ENCODE measurements at places on chromosomes 3 and 15. TPM values are rescaled to one million over a fixed set of nuclear protein-coding genes. Genes with fewer than 3 reads are reported as not detected.

MCTP2 gene
- 35.1 TPM for total RNA-seq

NDUFAF3 gene
- total RNA-seq = 115 TPM

ISLR gene
- total RNA-seq = not detected

CCR8 gene
- not detected for total RNA-seq

CHRNA3 gene
- total RNA-seq = not detected

STAB1 gene
- 0.17 TPM for total RNA-seq

ROBO1 gene
- 0.12 TPM for total RNA-seq

FHIT gene
- 22.7 TPM for total RNA-seq

GRCh38 chr3:176927280-176927679, 270.0 kb downstream of the TBL1XR1 start:
- no peak for DNase-seq

GRCh38 chr3:196144383-196145105, 62.7 kb upstream of the TFRC start:
- no peak for DNase-seq

GRCh38 chr15:99565049-99565298, 810 bp upstream of the MEF2A start:
- no peak for DNase-seq

- no peak for DNase-seq
Measured at GRCh38 chr3:129474984-129475804, 35.2 kb downstream of the IFT122 start.

DNA sequence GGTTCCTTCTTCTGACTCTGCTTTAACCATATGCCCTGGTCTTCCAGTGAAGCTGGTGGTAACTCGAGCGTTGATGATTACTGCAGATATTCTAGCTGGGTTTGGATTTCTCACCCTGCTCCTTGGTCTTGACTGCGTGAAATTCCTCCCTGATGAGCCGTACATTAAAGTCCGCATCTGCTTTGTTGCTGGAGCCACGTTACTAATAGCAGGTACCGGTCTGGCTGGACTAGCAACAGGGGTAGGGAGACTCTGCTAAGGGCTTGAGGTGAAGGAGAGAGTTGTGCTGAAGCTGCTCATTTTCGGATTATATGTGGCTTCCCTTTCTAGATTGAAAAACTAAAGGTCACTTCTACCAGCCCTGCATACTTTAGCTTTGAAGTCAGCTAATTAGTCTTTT, 16.8 kb downstream of the CLDN16 start:
- DNase-seq = no peak

GRCh38 chr3:16439848-16440708, 73.4 kb downstream of the RFTN1 start:
- DNase-seq = no peak

DNA sequence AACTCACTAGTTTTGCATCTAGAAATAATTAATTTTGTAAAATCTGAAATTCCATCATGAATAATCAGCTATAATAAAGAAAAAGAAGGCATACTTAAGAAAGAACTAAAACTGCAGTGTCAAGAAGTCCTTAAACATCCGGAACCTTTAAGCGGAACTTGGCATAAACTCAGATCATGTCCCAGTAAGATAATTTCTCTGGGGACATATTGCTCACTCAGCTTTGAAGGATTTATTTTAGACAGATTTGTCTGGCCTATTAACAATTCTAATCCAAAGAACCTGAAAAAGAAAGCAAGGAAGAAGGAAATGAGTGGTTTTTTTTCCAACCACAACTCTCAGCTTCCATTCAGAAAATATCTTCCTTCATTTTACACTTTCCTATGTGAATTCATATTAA, 850.3 kb downstream of the ROBO1 start:
- DNase-seq = no peak

DNA sequence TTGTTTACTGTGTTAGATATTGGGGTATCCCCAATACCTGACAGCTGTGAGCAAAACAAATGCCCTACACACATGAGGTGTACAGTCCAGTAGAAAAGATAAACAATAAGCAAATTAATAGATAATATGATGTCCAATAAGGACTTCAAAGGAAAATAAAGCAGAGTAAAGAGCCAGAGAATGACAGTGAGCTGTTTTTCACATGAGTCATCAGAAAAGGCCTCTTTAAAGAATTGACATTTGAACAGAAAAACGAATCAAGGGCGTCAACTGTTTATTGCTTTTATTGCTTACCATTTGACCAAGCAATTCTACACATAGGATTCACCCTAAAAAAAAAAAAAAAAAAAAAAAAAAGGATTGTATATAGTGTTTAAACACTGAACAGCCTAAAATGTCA, 96.6 kb upstream of the FLNB start:
- no peak for DNase-seq

- no peak for DNase-seq
Measured at GRCh38 chr15:70375006-70375431, 277.3 kb upstream of the TLE3 start.

DNA sequence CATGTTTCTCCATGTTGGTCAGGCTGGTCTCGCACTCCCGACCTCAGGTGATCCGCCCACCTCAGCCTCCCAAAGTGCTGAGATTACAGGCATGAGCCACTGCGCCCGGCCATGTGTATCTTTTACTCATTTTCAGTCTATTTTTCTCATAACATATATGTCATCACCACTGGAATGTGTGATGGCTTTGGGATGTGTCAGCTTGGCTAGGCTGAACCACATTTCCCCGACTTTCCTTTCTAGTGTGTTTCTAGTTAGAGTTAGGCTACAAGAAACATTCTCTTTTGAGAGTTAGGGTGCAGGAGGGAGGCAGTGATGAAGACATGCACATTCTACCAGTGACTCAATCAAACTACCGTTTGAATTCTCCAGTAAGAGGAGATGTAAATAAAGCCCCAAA, 444.9 kb upstream of the THBS1 start:
- DNase-seq = no peak

DNA sequence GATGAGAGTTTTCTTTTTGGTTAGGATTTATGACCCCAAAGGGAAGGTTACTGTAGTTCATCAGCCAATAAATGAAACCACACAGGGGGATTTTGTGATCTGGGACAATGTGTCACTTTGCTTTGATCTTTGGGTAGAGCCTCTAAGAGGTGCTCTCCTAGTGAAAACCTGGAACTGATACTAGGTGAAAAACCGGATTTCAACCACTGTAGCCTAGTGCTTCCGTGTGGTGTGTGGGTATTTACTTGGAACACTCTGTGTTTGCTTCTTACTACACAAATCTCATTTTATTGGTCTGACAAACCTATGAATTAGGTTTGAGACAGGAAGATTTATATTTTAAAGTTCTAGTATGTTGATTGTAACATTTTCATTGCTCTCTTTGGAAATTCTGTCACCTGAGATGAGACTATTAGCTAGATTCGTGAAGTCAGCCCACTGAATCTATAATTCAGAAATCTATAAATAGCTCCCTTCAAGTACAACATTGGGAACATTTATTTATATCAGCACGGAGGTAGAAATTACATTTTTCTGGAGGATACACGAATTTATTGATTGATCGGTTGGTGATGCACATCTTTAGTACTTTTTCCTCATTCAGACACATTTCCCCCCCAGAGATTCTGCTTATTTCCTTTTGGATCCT, 119.8 kb downstream of the AKAP13 start:
- DNase-seq = peak; percentile 43

DNA sequence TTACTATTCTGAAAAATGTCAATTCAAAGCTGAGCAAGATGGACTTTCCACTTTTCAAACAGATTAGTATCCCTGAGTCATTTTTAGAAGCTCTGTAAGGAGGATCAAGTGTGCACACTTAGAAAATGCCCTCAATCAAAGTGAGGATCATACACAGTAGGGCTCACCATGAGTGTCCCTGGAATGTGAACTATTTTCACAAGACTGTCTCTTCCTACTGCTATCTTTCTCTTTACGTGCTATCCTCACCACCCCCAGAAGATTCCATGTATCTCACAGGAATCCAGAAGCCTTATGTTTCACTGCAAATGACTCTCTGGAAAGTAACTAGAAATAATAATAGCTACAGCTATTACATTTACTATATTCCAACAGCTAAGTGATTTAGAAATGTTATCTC, 349.9 kb upstream of the TGFBR2 start:
- DNase-seq = no peak

DNA sequence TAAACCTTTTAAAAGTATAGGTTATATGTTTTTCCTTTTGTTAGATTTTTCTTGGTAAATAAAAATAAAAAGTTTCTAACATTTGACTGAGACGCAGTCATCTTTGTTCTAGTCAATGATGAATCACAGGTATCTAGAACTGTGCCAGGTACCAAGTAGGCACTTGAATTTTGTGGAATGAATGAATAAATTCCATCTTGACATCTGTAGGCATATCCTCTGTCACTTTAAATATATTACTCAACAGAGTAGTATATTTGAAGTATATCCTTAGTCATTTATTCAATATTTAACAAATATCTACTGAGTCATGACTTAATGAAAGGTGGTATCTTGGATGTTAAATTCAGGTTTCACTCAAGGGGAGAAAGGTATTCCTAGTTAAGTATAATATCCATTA, 828.4 kb downstream of the TUSC7 start:
- DNase-seq = no peak

- no peak for DNase-seq
Measured at GRCh38 chr15:40960151-40960885, 7.0 kb downstream of the CHAC1 start.

- no peak for DNase-seq
Measured at GRCh38 chr3:108287146-108287545, 9.2 kb upstream of the HHLA2 start.

DNA sequence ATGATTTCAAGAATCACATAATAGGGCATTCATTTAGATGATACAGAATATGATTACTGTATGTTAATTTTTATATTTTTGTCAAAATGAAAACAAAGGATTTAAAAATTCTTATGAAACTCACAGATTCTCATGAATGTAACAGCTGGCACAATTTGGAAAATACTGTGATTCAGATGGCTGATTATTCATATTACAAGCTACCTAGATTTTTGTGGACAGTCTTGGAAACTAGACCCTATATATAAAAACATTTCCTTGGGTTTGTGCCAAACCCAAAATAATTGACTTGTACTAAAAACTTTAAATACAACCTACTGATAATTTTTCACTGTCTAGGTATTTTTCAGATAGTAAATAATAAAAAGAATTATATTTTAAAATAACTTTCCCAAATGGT, 26.2 kb downstream of the ZBED2 start:
- no peak for DNase-seq

DNA sequence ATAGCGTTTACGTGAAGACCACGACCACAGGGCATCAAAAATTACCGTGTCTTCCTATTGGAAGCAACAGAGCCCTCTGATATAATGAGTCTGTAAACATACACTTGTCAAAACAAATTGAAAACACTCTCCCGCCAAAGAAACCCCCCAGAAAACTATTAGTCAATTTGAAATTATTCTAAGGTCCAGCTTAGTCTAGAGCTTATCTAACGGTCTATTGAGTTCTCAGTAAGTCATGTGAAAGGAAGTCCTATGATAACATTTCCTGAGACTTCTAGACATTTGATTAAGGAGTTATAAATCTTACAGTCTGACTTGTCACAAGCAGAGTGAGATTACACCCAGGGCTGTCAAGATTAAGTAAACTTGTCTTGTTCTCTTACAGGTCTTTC, 356.3 kb downstream of the FOXP1 start:
- no peak for DNase-seq

Measured in activated naive CD4-positive, alpha-beta T cell treated with anti-CD3 and anti-CD28 coated beads for 36 hours (primary cell).